ENCODE measurements at places on chromosomes 2 and 18. TPM values are rescaled to one million over a fixed set of nuclear protein-coding genes. Genes with fewer than 3 reads are reported as not detected.

SLC30A3 gene
- 0.67 TPM for total RNA-seq

DLGAP1 gene
- total RNA-seq, result not detected

- no peak overlapping the region for H3K4me3 ChIP-seq
- DNase-seq, result no peak
- no peaks in the 10 kb centered on the region for H3K36me3 ChIP-seq
- H3K27ac ChIP-seq, result no peak overlapping the region
- peaks cover 4% of the 10 kb centered on the region for H3K4me1 ChIP-seq
Observed at GRCh38 chr2:12348216-12348615, 368.5 kb upstream of the TRIB2 start.

DSG4 gene
- total RNA-seq, result not detected

- H3K27me3 ChIP-seq, result peaks cover 5% of the 10 kb centered on the region
- no peak overlapping the region for H3K27ac ChIP-seq
- no peak for DNase-seq
- H3K4me3 ChIP-seq, result no peak overlapping the region
Observed at GRCh38 chr2:31511376-31511775, 69.4 kb downstream of the SRD5A2 start.

DNA sequence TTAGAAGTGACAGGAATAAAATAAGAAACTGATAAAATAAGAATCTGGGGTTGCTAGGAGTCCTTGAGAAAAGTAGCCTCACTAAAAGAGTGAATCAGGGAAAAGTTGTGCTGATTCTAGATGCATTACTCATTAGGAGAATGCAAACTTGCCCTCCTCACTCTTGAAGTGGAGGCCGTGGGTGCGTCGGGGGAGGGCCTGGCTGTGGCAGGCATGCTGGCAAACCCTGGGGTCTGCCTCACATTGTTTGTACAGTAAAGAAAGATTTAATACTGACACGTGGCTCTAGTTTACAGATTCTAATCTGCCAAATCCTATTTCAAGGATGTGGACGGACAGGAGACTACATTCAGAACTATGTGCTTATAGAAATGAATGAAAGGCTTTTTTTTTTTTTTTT lies 41.9 kb downstream of the TANC1 start:
- H3K36me3 ChIP-seq, result no peaks in the 10 kb centered on the region
- peaks cover 3% of the 10 kb centered on the region for H3K27me3 ChIP-seq
- H3K4me1 ChIP-seq, result peaks cover 6% of the 10 kb centered on the region
- no peak overlapping the region for H3K27ac ChIP-seq
- DNase-seq, result no peak
- H3K4me3 ChIP-seq, result no peak overlapping the region

DNA sequence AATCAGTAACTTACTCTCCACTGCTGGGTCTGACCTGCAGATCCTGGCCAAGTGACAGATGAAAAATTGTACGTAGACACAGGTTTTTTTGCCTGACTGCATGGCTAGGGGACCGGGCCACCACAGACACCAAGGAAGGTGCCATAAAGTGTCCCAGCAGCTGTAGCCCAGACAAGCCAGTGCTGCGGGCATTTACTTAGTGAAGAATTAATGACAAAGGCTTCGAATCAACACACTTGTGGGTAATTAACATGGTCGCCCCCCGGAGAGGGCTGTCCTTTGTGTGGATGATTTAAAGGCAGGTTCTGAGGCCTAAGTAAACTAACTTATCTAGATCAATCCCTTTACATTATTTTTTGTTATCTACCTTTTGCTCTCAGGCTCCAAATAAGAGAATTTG lies 1709.1 kb upstream of the LRRTM1 start:
- no peak overlapping the region for H3K27ac ChIP-seq
- no peaks in the 10 kb centered on the region for H3K27me3 ChIP-seq
- H3K4me1 ChIP-seq, result no peaks in the 10 kb centered on the region
- no peak overlapping the region for H3K4me3 ChIP-seq

GRCh38 chr18:61854578-61855448 lies 38.0 kb downstream of the RNF152 start:
- DNase-seq, result no peak
- no peaks in the 10 kb centered on the region for H3K4me1 ChIP-seq
- peaks cover 7% of the 10 kb centered on the region for H3K27me3 ChIP-seq
- no peaks in the 10 kb centered on the region for H3K36me3 ChIP-seq
- H3K4me3 ChIP-seq, result no peak overlapping the region
- no peak overlapping the region for H3K27ac ChIP-seq

DNA sequence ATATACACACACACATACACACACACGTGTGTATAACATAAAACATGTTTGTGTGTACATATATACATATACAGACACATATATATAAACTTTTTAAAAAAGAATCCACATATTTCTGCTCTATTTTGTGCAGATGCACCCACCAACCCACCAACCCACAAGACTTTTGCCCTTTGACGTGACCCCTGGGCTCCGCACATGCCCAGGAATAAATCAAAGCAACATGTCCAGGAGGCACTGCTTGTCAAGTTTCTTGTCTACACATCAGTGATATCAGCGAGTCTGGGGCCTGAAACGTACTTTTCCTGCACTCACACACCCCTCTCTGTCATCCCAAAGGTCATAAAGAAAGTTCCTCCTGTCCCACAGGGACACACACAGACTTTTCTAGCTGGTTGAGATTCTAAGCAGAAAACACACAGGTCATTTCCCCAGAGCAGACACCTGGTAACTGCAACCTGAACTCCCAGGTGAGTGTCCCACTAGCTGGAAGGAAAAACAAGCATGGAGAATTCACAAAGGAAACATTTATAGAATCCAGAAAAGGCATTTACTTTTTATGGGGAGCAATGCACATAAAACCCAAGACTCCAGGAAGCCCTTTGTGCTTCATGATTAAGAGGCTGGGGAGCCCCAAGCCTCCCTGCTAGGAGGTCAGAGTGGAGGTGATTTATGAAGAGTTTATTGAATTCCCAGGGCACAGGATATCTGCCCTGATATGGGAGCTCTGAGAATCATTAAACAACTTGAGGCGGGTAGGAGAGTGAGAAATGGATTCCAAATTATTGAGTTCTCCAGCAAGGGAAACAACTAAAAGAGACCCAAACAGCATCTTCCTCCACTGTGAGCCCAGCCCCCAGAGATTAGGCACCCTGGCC lies 211.6 kb downstream of the MGAT5 start:
- no peaks in the 10 kb centered on the region for H3K36me3 ChIP-seq
- H3K4me1 ChIP-seq, result no peaks in the 10 kb centered on the region
- H3K4me3 ChIP-seq, result no peak overlapping the region
- DNase-seq, result no peak

DNA sequence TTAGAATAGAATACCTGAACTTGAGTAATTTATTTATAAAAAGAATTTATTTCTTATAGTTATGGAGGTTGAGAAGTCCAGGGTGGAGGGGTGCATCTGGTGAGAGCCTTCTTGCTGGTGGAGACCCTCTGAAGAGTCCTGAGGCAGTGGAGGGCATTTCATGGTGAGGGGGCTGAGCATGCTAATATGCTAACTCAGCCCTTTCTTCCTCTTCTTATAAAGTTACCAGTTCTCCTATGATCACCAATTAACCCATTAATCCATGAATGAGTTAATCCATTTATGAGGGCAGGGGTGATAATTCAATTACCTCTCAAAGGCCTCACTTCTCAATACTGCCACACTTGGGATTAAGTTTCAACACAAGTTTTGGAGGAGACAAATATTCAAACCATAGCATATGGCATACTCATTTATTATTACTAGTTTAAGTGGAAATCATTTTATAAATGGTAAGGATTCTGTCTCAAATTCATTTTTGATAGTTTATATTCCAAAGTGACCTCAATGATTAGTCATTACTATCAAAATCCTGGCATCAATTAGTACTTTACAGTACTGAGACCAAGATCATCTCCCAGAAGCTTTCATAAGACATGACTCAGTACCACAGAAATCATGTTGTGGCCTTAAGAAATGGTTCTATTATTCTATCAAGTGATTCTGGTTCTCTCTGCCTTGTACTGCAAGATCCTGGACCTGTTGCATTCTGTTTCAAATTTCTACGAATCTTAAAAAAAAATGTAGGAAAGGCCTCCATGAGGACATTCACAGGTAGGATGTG lies 5.5 kb downstream of the ZNF396 start:
- no peak overlapping the region for H3K27ac ChIP-seq
- no peak overlapping the region for H3K4me3 ChIP-seq
- no peak for DNase-seq
- peaks cover 8% of the 10 kb centered on the region for H3K4me1 ChIP-seq

- no peaks in the 10 kb centered on the region for H3K36me3 ChIP-seq
- no peak overlapping the region for H3K27ac ChIP-seq
- no peak overlapping the region for H3K4me3 ChIP-seq
- no peaks in the 10 kb centered on the region for H3K27me3 ChIP-seq
Observed at GRCh38 chr2:148907085-148907785, 32.2 kb downstream of the KIF5C start.

MC5R gene
- total RNA-seq, result not detected

DNA sequence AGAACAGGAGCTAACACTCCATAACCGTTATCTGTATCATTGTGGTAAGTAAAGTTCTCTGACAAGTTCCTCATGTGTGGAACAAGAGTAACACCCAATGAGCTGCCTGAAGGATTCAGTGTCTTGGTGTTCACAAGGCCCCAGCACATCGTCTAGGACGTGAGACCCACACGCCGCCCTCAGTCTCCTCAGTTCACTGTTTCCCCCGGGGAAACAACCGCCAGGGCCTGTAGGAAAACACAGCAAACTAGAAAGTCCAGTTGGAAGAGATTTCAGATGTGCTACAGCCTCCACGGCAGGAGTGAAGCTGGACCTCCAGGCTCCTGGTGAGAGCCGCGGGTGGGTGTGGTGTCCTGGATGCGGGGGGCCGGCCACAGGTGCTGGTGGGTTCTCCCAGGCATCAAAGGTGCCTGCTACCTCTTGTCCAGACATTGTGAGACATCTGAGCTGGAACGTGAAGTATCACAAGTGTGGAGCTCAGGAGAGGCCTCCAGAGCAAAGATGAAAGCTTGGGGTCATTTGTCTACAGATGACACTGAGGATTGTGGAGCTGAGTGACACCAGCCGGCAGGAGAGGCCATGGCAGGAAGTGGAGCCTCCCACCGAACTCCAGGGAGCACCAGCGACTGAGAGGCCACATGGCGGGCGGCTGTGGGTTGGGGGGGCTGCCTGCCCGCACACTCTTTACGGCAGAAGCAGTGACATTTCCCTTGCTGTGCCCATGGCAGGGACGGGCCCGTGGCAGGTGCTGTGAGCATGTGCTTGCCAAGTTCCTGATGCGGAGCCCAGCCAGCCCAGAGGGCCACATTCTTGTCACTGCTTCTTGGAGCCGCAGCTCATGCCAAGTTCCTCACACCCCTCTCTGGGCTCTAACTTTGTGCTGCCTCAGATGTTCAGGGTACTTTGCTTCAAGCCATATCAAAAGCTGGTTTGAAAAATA lies 131.2 kb downstream of the TMEM18 start:
- peaks cover 13% of the 10 kb centered on the region for H3K27me3 ChIP-seq
- no peaks in the 10 kb centered on the region for H3K4me1 ChIP-seq
- no peak overlapping the region for H3K27ac ChIP-seq
- H3K36me3 ChIP-seq, result no peaks in the 10 kb centered on the region
- H3K4me3 ChIP-seq, result no peak overlapping the region
- DNase-seq, result no peak

DNA sequence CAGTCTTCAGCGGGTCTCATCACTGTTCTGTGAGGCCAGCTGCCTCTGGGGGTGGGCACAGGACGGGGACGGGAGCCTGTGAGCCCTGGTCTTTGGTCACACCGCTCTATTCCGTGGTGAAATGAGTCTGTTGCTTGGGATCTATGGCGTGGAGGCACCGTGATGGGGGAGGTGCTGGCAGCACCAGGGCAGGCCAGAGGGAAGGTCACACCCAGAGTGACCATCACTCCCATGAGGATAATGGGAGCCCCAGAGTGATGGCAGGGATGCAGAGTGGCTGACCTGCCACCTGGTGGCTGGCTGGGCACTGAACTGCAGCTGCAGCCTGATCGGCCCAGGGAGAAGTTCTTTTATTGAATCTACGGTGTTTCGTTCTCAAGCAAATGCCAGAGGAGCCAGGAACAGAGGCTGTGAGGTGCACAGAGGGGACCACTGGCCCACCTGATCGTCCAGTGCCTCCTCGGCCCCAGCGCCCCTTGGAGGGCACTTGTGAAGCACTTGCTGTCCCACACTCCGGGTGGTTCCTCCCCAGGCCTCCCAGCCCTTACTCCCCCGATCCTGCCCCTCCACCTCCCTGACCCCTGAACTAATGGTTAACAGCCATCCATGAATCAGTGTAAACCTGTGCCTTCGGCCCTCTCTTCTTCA lies 17.9 kb downstream of the KCNIP3 start:
- no peak overlapping the region for H3K4me3 ChIP-seq
- DNase-seq, result peak; percentile 17
- no peak overlapping the region for H3K27ac ChIP-seq
- H3K4me1 ChIP-seq, result no peaks in the 10 kb centered on the region

ICOS gene
- 197 TPM for total RNA-seq

GRCh38 chr2:197086500-197086899 lies 160.0 kb upstream of the PGAP1 start:
- H3K4me3 ChIP-seq, result no peak overlapping the region
- no peak for DNase-seq
- peaks cover 43% of the 10 kb centered on the region for H3K36me3 ChIP-seq
- H3K4me1 ChIP-seq, result peaks cover 8% of the 10 kb centered on the region
- H3K27ac ChIP-seq, result peak overlapping the region; percentile 6
- no peaks in the 10 kb centered on the region for H3K27me3 ChIP-seq

- H3K4me1 ChIP-seq, result no peaks in the 10 kb centered on the region
- H3K36me3 ChIP-seq, result no peaks in the 10 kb centered on the region
- H3K27me3 ChIP-seq, result peaks cover 8% of the 10 kb centered on the region
Observed at GRCh38 chr2:19651466-19651865, 250.3 kb downstream of the TTC32 start.

AGAP1 gene
- 0.95 TPM for total RNA-seq

Data from activated naive CD4-positive, alpha-beta T cell treated with anti-CD3 and anti-CD28 coated beads for 36 hours (primary cell).